ENCODE measurements at places on chromosomes 16 and 17. TPM values are rescaled to one million over a fixed set of nuclear protein-coding genes. Genes with fewer than 3 reads are reported as not detected.

DNA sequence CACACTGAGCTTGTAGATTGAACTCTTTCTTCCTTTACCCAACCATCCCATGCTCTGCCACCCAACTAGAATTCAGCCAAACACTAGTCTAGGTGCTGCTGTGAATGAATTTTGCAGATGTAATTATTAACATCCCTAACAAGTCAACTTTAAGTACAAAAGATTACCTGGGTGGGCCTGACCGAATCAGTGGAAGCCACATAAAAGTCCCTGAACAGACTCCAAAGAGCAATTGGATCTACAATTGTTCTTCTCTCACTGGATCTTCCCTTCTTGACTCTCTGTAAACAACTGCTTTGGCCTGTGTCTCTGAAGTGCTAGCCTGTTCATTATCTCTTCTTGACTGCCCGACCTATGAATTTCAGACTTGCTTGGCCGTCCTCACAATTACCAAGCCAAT lies 67.9 kb downstream of the PMP22 start:
- no peak for DNase-seq

DNA sequence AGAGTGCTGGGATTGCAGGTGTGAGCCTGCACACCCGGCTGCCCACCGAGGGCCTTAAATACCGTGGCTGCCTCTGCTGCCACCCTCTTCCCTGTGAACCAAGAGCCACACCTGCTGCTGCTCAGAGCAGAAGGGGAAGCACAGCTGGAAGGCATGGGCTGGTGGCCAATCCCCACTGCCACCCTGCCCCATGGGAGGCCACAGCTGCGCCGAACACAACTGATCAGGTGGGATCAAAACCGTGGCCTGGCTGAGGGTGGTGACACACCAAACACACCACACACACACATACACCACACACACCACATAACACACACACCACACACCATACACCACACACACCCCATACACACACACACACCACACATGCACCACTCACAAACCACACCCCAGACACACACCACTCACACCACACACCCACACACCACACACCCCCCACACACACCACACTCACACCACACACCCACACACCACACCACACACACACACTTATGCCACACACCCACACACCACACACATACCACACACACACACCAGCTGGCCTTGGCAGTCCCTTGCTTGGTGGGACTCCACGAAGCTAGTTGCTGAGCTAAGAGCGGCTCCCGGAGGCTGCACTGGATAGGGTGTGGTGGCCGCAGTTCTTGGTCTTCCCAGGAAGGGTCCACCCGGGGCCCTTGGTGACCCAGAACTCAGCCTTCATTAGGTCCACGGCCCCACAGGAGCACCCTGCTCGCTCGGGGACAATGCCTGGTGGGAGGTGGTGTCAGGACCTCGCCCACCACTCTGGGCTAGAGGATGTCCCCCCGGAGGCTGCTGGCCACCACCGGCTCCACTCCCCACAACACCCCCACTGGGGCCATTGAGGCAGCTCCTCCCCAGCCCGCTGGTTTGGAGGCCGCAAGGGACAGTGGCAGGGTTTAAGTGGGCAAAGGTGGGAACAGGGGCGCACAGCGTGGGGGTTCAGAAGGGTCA lies 14.9 kb downstream of the CEP131 start:
- no peak for DNase-seq

Gene MT1M
- 0.44 TPM for polyA plus RNA-seq

GRCh38 chr17:73463821-73464220 lies 152.0 kb upstream of the CDC42EP4 start:
- no peak for DNase-seq
